Cerebellar nuclear complex (tissue), 1 donor: ENCODE measurements at places on chromosomes 6 and 20.

DNA sequence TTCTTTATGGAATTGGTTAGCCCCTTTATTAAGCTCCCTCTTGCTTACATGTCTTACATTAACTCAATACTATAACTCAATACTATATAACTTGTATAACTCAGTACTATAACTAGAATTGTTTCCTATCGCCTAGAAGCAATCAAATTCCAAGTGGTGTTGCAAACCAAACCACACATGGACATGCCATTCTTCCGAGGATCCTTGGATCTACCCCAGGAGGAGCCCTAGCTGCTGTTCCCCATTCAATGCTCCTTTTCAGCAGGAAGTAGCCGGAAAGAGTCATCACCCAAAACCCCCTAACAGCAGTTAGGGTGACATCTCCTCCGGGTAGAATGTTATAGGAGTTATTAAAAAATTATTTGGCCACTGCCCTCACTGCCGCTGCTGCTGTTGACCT, 40.5 kb downstream of the PLN start:
- no peak for DNase-seq

DNA sequence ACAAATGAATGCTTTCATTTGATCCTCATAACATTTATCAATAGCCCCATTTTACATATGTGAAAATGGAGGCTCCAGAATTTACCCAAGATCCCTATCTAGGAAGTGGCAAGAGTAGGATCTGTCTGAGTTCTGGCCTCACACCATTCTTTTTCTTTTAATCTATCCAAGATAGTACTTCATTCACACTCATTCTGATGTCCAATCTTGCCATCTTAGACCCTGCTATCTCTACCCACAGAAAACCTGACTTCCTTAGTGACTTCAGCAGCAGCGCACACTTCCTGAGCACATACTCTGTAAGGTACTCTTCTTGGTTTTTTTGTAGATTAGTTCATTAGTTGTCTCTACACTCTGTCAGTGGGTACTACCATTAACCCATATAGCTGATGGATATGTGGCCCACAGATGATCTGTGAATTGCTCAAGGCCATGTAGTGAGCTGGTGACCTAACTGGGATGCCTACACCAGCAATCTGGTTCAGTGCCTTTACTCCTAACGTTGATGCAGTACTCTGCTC, 36.3 kb downstream of the COX4I2 start:
- DNase-seq: no peak

DNA sequence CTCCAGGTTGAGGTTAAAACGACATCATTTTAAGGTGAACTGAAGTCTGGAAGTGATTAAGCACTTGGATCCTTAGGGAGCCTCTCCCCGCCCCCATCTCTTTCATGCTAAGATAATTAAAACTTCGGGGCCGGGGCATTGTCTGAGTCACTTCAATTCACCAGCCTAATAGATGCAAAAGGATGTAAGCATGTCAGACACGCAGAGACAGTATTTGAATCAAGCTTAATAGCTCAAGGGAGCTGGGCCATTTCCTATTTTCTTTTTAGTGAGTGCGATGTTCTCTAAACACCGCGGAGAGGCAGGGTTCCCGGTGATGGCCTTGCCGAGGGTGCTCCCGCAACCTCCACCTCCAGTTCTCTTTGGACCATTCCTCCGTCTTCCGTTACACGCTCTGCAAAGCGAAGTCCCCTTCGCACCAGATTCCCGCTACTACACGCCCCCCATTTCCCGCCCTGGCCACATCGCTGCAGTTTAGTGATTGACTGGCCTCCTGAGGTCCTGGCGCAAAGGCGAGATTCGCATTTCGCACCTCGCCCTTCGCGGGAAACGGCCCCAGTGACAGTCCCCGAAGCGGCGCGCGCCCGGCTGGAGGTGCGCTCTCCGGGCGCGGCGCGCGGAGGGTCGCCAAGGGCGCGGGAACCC, 516 bp upstream of the IRF4 start:
- DNase-seq: no peak

DNA sequence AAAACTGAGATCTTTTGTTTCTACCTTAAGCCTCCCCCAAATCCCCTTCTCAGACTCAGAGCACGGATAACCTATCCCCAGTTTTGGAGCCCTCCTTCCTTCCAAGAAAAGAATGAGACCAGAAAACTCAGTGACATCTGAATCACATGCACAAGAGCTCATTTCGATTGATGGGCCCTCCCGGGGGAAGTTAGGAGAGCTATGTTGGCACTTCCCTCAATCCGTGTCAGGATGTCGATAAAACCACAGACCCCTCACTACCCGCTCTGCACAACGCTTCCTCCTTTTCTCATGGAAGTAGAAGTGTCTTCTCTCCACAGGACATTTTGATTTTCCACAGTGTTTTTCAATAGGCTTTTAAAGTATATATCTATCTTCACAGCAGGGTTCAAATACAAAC, 332.4 kb downstream of the HACE1 start:
- DNase-seq: no peak

DNA sequence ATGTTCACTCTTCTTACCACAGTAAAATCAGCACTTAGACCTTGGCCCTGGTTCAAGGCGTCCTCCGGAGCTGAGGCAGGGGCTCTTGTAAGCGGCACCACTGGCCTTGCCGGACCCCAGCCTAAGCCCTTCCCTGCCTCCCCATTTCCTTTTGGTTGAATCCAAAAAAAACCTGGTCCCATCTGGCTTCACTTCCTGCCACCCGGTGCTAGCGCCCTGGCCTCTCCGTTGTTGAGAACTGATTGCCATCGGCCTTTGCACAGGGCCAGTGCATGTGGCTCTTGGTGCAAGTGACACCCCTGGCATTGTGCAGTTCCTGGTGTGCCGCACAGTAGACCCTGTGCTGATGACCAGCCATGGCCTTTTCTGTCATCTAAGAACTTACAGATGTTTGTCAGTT, 19.0 kb upstream of the RBM38 start:
- DNase-seq: no peak
